Activated T-cell treated with anti-CD3 and anti-CD28 coated beads, Interleukin-2, amount 50 U/mL, for 24 hours (primary cell): ENCODE measurements at places on chromosomes 11 and 22.
A peak's percentile ranks its signal among the peaks of the same experiment; 100 is the strongest.

GRCh38 chr22:27996981-27997380 lies 77.9 kb upstream of the PITPNB start:
- DNase-seq, result no peak

DNA sequence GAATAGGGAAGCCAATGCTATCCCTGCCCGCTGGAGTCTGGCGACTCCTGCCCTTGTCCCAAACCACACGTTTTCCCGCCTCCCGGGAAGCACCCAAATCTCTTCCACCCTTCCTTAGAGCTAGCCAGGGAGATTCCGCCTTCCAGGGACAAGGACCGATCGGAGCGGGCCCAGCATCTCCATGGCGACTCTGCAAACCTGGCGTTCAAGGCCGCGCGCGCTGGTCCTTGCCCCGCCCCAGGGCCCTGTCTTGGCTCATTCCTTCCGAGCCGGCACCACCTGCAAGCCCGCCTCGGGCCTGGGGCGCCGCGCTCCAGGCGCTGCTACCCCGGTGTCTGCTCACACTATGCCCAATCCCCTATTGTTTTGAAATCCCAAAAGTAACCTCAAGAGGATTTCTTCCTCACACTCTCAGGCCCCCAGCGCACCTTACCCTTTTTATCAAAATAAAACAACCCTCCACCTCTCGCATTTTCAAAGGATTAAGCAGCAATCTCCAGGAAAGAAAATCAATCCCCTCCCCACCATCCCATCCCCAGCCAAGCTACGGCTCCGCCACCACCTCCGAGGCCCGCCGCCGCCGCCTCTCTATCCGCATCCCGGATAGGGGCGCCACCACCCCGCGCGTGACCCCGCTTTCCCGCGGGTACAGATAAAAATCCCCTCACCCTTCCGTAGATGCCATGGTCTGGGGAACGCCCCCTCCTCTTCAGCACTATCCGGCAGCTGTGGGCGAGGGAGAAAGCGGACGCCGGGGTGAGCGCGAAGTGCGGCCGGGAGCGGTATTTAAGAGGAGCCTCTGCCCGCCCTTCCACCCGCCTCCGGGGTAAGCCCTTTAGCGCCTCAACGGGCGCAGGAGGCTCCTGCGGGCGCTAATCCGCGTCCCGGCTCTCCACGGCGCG lies 825 bp downstream of the SLC1A2 start:
- peak; percentile 49 for DNase-seq

GRCh38 chr11:5069272-5069671 lies at the start of gene OR52E1:
Gene OR52E1 (plus strand): TSS chr11:5069572.
- no peak for DNase-seq

- DNase-seq, result no peak
Observed at GRCh38 chr11:74070723-74071492, 62.0 kb upstream of the UCP3 start.

DNA sequence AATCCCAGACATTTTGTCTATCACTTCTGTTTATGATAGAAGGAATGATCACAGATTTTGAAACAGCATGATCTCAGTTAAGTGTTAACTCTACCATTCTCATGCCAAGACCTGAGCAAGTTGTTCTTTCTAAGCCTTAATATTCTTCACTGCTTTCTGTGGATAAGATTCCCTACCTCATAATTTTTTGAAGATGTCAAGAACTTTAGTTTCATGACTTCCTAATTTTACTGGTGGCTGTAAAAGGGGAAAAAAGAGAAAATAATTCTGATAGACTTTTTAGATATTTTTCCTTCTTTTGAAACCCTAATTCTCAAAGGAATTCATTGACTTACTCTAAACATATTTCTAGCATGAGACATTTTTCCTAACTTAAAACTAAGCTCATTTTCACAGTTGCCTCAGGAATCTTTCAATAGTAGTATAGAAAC lies 520.0 kb upstream of the LUZP2 start:
- no peak for DNase-seq

GRCh38 chr22:21726650-21727049 lies 8.9 kb downstream of the YPEL1 start:
- peak; percentile 48 for DNase-seq

- DNase-seq, result no peak
Observed at GRCh38 chr22:22773979-22774604, 113.5 kb upstream of the IGLL5 start.

DNA sequence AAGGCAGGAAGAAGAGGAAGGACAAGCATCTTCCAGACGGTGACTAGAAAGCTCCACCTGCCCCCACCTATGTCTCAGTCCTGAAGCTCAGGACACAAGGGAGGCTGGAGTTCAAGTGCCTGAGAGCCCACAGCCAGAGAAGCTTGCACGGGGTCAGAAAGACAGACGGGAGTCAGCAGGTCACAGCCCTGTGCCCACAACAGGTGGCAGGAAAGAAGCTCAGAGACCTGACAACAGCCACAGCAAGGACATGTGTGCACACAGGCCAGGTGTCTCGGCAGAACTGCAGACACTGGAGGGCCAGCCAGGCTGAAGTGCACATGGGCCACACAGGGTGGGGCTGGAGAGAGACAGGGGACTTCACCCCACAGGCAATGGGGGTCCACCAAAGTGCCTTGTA lies 37.2 kb upstream of the MOB2 start:
- no peak for DNase-seq
